NCI-H69 (cell line): ENCODE measurements at places on chromosomes 3 and 15.

DNA sequence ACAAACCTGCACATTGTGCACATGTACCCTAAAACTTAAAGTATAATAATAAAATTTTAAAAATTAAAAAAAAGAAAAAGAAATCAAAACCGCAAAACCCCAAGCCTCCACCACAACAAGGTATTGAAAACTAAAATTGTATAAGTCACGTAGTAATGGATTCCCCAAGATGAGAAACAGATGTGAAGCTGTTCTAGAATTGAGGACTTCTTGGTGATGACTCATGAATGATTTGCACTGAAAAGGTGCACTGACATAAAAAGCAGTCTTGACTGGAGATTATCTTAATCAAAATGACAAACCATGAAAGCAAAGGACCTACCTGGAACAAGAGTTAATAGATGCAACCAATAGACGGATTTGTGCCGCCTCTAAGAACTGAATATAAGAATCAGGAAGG is 225.8 kb downstream of the MYRIP start:
- no peak for DNase-seq

DNA sequence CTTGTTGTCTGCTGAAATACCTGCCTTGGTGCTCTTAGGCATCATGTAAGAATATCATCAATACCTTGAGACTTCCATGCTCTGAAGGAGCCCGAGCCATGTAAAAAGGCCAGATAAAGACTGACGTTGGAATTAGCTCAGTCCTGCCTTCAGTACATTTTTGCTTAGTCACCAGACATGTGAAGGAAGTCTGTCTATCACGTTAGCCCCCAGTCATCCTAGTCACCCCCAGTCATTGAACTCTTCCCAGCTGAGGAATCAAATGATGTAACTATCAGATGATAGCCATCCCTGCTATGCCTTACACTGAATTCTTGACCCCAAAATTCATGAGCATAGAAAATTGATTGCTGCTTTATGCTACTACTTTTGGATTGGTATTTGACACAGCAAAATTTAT is 351.2 kb upstream of the SGO1 start:
- DNase-seq = no peak

GRCh38 chr3:151301787-151302186 is 14.8 kb downstream of the GPR87 start:
- no peak for DNase-seq

DNA sequence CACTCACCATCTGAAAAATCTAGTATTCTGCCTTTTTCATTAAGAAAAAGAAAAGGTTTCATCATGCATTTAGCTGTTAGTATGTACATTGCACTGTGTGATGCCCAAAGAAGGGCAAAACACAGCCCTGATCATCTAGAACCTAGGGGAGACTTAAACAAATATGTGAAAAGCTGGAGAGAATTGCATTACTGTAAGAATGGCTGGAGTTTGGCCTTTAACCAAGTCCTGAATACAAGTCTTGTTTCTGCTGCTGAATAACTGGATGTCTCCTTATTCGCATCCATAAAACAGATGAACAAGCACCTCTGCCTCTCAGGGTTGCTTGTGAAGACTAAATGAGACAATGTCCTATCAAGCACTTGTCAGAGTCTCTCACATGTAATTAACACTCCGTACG is 233.4 kb upstream of the LRTM1 start:
- no peak for DNase-seq

- no peak for DNase-seq
Observed at GRCh38 chr15:70355275-70355795, 257.6 kb upstream of the TLE3 start.
